IPS DF 6.9 (cell line): ENCODE measurements at places on chromosomes 4 and X.

- DNase-seq, result no peak
Measured at GRCh38 chrX:24148535-24149350, 786 bp upstream of the ZFX start.

DNA sequence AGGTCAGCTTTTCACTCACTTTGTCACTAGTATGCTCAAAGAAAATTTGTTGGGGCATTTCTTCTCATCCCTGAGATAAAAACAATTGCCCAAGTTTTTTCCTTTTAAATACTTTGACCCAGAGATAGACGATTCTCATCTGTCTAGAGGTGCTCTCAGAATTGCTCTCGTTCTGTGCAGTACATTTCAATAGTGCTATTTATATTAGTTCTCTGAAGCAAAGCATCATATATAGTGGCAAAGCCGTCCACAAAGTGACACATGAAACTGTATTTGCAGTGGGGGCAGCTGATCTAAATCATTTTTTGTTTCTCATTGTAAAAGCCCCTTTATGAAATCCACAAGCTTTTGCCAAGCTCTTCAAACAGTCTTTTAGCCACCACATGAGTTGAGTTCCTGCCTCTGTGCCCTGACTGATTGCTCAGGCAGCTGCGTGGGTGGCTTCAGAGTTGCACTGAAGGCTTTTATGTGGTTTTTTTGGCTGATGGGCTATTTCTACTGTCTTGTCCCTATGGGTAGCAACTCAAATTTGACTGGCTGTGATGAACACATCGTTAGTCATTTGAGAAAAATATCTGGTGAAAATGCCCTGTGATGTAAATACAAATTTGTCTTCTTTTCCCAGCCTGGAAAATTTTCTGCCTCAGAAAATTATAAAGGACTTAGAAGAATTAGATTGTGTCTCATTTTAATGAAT is 119.1 kb upstream of the OTUD4 start:
- DNase-seq, result no peak

DNA sequence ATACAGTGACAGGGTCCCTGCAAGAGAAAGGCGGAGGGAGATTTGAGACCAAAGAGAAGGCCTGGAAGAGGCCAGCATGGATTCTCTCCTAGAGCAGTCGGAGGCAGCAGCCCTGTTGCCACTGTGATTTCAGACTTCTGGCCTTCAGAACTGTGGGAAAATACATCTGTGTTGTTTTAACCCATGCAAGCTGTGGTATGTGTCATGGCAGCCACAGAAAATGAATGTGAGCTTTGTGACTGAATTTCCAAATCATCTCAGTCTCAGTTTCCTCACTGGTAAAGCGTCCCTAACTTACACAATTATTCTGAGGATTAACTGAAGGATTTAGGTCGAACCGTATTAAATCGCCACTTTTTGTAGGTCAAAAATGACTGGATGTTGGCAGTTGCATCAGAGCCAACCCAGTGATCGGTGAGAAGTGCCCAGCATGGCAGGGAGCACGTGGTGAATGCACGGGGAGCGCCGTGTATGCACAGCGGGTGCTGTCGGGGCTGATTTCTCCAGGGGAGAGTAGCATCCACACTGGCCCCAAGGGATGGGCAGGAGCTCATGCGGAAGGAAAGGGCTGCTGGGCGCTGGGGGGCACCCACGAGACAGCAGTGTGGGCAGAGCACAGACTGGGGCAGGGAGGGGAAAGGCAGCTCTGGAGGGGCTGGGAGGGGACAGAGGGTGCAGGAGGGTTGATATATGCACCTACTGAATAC is 23.8 kb upstream of the NSG1 start:
- DNase-seq, result no peak

DNA sequence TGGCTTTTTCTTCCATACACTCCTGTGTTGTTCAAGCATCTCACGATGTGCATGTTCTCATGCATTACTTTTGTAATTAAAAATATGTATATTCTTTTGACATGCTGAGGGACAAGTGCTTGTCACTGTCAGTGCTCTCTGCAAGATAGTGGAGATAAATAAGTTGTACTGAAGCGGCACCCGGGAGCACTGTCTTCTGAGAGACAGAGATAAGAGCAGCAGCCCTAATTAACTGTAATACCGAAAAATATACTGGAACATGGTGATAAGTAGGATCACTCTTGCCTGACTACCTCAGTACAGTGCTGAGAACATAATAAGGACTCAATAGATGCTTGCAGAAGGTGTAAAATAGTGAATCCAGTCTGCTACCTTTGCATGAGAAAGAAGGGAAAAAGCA is 9.4 kb upstream of the GPR173 start:
- DNase-seq, result no peak

- no peak for DNase-seq
Measured at GRCh38 chr4:172996571-172997216, 171.9 kb upstream of the GALNT7 start.

- peak; percentile 68 for DNase-seq
Measured at GRCh38 chr4:140151699-140152012, 2.3 kb downstream of the MAML3 start.

GRCh38 chr4:106971636-106972035 is 64.5 kb downstream of the DKK2 start:
- no peak for DNase-seq

DNA sequence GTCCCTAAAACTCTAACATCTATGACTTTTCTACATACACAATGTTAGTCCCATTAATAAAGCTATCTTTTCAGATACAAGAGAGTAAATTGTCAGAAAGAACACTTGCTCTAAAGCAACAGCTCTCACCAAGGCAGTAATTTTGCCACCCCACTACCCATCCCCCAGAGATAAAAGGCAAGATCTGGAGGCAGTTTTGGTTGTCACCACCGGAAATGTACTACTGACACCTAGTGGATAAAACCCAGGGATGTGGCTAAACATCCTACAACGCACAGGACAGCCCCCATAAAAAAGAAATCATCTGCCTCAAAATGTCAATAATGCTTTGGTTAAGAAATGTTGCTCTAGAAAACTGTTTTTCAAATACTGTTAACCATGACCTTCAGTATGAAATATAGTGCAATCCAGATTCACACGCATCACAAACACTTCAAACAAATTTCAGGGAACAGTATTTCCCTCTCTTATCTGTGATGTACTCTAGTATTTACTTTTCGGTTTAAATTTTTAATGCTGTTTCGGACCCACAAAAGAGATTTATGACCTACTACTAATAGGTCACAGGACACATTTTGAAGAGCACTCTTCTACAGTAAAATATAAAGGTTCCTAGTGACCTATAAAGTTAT is 5.1 kb downstream of the FBXL5 start:
- no peak for DNase-seq

DNA sequence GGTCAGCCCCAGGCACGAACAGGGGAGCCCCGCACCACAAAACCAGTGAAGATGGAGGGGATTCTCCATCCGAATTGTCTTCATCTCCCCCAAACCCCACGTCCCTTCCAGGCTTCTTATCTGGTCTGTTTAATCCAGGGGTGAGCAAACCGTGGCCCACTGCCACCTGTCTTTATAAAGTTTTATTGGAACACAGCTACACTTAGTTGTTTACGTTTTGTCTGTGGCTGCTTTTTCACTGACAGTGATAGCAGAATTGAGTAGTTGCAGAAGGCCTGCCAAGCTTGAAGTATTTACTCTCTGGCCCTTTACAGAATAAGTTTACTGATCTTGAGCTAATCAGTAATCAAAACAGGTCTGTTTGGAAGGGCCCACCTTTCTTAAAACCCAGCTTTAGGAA is 324.0 kb downstream of the ARHGAP10 start:
- no peak for DNase-seq

DNA sequence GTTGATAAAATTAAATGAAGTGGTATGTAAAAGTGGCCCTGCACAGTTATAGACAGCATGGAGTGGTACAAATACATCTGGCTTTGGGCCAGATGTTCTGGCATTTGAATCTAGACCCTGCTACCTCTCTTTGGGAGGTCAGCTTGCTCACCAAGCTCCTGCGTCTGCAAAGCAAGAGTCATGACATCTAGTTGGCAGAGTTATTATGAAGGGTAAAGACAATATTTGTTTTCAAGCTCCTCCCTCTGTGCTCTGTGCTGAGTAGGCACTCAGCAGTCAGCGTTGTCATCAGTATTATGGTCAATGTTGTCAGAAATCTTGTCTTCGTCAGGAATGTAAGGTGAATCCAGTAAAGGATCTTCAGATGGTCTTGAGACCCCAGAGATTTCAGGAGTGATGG is 55.8 kb downstream of the CCNI start:
- DNase-seq, result no peak

DNA sequence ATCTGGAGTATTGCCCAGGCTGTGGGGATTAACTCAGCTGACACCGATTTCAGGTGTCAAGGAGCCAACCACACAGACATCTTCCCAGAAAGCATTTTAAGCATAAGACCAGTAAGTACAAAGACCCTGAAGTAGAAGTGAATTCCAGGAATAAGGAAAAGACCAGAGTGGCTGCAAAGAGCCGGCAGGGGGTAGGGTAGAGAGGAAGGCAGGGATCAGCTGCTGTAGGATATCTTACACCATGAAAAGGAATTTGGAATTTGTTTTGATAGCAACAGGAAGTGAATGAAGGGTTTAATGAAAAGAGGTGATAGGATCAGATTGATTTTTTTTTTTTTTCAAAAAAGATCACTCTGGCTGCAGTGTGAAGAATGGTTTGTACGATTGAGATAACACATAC is 113.6 kb upstream of the PPARGC1A start:
- DNase-seq, result no peak

- DNase-seq, result no peak
Measured at GRCh38 chrX:37646254-37646653, 39.3 kb upstream of the XK start.

DNA sequence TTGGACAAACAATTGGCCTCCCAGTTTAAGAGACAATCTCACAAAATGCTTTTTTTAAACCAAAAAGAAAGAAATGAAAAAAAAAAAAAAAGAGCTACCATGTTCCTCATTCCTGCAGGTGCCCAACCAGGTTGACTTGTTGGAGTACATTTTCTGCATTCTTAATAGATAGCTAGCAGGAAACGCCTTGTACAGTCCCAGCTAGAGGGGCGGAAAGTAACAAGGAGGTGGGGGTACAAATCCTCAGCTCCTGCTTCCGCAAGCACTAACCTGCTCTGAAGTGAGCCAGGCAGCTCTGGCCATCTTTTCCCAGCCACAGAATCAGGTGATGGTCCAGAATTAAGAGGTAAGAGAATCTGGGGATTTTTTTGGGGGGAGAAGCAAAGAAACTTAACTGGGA is at the start of gene VGLL1:
TSS of gene VGLL1 (plus strand) at position 265 of the 400 bp plus-strand sequence. CDS start 3,806 bp downstream, outside the sequence.
- DNase-seq, result no peak
